ENCODE measurements at places on chromosomes 2 and 18.

DNA sequence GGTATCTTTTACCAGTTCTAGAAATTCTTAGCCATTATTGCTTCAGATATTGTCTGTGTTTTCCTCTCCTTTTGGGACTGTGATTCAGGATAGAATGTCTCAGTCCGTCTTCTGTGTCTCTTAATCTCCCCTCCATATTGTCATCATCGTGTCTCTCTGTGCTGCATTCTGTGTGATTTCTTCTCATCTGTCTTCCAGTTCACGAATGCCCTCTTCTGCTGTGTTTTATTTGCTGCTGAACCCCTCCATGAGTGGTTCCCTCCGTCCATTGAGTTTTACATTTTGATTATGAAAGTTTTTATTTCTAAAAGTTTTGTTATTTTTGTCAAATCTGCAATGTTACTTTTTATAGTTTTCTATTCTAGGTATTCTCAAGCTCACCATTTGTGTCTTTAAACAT lies 11.7 kb downstream of the D2HGDH start:
- DNase-seq, result no peak

- no peak for DNase-seq
Measured at GRCh38 chr18:35378574-35378896, 1.4 kb upstream of the ZNF396 start.

DNA sequence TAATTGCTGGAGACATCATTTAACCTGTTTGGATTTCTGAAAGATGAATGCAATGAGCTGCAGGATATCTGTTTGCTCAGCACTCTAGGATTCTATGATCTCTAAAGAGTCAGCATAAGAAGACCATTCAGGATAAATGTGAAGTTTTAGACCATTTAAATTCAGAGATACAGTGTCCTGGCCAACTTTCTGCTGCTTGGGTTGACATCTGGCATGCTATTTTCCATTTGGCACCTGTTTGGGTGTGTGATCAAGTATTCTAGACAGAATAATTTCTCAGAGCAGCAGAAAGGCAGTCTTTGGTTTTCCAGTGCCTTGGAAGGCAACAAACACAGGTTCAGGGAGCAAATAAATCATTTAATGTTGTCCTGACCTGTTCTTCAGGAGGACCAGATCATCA lies 144.8 kb upstream of the NDUFV2 start:
- no peak for DNase-seq

DNA sequence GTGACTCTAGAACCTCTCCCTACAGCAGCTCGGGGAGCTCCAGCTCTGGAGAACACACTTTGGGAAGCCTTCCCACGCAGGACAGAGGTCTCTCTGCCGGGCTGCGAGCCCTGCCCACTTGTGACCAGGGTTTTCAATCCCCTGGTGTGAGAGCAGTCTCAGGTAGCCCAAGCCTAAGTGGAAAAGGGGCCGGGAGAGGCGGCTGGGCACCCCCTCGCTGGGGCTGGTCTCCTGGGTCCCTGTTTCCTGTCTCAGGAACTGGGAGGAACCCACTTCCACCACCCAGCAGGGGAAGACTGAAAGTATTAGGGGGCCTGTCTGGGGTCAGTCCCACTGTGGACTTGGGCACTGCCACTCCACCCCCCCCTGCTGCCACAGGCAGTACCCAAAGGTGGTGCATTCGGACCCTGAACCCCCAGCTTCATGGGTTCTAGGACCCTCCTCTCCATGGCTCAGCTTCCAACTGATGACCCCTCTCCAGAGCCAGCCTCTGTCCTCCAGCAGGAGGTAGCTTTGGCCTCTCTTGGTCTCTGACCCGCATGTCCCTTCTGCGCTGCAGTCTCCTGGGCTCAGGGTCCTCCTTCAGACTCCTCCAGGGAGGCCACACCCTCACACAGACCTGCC lies 70.0 kb downstream of the RRM2 start:
- no peak for DNase-seq

GRCh38 chr2:129860088-129860487 lies 119.4 kb upstream of the RAB6C start:
- no peak for DNase-seq

DNA sequence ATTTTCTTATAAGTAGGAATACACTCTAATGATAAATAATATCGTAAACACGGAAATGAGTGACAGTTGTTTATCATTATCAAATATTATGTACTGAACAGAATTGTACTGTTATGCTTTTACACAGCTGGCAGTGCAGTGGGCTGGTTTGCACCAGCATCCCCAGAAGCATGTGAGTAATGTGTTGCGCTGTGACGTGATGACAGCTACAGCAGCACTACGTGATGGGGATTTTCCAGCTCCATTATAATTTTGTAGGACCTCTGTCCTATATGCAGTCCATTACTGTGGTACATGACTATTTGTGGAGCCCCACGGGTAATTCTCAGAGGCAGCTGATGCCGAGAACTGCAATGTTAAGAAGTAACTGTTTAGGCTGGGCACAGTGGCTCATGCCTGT lies 77.3 kb upstream of the ATG16L1 start:
- DNase-seq, result no peak

Data from putamen (tissue), 1 donor.